ENCODE measurements at places on chromosomes 2 and 18. TPM values are rescaled to one million over a fixed set of nuclear protein-coding genes. Genes with fewer than 3 reads are reported as not detected.
A peak's percentile ranks its signal among the peaks of the same experiment; 100 is the strongest.

DNA sequence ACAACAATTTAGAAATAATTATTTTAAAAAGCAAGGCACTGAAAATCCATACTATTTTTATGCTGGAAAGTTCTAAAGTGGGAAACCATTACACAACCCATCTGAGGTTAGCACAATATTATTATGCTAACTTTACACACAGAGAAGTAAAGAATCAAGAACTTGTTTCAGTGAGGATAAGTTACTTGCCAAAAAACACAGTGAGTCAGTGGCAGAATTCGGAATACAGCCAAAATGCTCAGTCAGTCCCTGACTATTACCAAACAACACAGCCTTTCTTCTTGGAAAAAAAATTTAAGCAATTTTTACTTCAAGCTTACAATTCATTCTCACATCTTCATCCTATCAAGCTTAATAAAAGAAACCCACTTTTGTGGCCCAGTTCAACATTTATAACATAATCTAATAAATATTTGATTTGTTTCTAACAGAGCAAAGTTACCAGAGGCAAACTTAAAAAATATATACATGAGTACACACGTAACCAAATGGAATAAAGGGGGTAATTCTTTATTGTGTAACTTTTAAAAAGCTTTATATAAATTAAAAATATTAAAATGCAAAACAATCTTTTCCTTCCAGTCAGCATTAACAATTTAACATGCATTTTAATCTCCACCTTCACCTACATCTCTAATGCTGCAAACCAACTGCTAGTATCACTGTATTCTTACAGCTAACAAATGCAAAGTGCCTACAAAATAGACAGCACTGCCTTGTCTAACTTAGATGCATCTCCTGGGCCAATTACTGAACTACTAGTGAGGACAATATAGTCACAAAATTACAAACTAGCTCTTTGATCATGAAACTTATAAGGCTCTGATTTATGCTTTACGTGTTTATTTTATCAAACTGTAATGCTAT is 55.2 kb downstream of the CCDC88A start:
- peak; percentile 57 for DNase-seq

GRCh38 chr2:16250056-16250425 is 309.7 kb downstream of the MYCN start:
- no peak for DNase-seq

DNA sequence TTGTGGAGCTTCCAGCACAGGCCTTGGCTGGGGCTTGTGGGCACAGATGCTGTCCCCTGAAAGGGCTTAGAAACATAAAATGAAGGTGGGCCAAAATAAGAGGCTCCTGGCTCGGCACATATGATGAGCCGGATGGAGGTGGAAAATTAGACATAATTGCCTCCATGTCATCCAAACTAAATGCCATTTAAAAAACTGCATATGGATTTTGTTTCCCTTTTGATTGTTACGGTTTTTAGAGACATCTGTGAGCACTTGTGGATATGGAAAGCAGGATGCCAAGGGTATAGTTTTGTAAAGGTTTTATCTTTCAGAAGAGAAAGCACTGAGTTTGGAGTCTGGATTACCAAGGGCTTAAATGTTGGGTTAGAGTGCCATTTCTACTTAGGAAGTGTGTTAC is 498.3 kb downstream of the RIT2 start:
- DNase-seq: no peak

DNA sequence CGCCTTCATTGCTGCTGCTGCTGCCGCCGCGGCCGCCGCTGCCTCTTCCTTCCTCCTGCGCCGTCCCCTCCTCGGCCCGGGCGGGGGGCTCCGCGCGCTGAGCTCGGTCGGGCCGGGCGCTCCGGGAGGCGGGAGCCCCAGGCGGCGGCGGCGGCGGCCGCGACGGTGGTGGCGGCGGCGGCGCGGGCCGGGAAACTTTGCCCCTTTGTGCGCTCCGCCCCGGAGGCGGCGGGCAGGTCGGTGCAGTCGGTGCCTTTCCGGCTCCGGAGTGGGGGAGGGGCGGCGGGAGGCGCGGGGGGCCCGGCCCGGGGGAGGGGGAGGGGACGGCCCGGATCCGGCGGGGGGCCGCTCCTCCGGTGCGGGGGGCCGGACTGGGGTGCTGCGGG is 205 bp downstream of the TET3 start:
- no peak for DNase-seq

DNA sequence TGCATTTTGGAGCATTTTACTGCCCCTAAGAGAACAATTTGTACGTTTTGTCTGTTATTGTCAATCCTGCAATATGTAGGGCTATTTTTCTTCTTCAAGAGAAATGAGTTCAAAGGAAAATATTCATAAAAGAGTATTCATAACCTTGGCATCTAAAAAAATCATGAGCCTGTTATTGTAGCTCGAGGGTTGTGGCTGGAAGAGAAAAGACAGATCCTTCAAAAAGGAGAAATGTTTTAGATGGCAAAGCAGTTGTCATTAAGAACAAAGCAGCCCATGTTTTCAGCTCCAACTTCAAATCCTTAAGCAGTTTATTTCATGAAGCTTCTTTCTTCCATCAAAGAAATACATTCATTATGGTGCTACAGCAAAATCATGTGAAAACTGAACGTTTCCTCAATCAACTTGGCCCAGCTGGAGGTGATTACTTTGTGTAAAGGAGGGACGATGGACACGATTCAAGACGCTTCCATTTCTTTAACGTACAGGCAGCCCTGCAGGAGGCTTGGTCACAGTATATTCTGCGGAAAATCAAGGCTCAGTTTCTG is 31.4 kb downstream of the QPCT start:
- DNase-seq: no peak

DNA sequence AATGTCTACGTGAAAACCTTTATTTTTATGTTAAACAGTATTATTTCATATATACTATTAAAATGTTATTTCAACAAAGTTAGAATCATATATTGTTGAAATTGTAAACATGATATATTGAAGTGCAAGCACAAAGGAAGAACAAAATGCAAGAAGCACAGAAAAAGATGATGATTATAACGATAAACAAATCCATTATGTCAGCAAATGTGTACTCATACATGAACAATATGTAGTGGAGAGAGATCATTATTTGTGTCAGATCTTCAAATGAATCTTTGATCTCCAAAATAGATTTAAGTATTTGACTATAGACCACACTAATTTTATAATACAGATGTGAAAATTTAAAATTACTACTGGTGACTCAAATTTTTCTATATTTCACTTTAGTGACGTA is 1104.4 kb upstream of the CRIM1 start:
- DNase-seq: no peak

Gene LYPD6B
- 7.7 TPM for total RNA-seq

All from foreskin keratinocyte (primary cell).